Cardiac septum (tissue), 1 donor: ENCODE measurements at places on chromosomes 3 and 15. TPM values are rescaled to one million over a fixed set of nuclear protein-coding genes. Genes with fewer than 3 reads are reported as not detected.

Gene KBTBD13
- 3.3 TPM for total RNA-seq

Gene CTXN2
- total RNA-seq: not detected

Gene FBXW12
- total RNA-seq: not detected

DNA sequence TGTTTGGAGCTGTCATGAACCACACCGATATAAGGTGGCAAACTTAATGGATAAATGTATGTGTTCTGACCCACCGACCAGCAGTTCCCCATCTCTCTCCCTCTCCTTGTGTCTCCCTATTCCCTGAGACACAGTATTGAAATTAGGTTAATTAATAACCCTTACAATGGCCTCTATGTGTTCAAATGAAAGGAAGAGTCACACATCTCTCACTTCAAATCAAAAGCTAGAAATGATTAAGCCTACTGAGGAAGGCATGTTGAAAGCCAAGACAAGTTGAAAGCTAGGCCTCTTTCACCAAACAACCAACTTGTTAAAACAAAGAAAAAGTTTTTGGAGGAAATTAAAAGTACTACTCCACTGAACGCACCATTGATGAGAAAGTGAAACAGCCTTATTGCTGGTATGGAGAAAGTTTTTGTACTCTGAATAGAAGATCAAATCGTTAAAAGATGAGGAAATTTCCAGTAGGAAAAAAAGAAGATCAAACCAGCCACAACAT, 15.0 kb downstream of the ATR start:
- DNase-seq: no peak

DNA sequence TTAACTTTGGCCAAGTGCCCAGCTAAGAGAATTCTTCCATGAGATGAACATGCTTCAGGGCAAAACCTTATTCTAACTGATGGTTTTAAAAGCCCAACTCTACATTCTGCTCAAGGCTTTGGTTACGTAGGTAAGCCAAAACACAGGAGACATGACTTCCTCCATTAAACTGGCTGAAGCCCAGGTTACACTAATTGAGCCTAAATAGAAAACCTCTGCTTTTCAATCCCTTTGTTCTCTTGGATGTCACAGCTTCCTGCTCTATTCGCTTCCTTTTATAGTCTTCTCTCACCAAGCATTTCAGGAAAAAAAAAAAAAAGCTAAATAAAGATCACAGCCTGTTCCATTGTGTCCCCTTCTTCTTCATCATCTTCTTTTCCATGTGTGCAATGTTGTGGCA, 420.4 kb downstream of the TIGIT start:
- no peak for DNase-seq

Gene VWA5B2
- not detected for total RNA-seq

- DNase-seq: no peak
Measured at GRCh38 chr15:52709187-52709981, 30.2 kb upstream of the ATOSA start.

GRCh38 chr3:134205451-134205850, 45.2 kb downstream of the RYK start:
- no peak for DNase-seq

GRCh38 chr3:141012571-141012970, 38.6 kb upstream of the SPSB4 start:
- DNase-seq: no peak

DNA sequence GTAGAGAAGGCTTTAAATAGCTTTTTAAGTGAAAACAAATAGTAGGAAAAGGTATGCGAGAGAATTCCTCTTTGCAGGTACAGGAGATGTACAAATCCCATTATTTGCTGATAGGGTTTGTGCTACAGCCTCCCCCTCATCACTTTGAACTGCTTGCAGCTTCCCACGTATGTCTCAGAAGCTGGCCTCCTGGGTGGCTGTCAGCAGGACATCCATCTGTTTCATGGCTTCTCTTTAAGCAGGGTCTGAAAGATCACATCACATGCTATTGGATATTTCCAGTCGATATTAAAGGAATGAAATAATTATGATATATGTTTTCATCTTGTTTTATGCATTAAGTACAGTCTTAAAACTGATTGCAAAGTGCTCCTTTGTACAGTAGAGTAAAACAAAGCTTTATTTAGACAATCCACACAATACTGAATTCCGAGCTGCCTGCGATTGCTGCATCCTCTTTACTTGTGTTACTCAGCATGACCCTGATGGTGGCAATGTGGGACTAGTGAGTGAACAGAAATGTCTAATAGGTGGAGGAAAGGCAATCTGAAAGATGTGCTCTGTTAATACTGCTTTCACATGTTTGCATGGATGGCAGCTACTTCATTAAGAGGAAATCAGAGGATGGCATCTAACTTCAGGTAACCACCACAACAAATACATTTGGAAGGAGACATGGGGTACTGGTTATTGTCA, 930.6 kb upstream of the SEMA6D start:
- no peak for DNase-seq

GRCh38 chr3:55802816-55803215, 315.7 kb upstream of the WNT5A start:
- no peak for DNase-seq

DNA sequence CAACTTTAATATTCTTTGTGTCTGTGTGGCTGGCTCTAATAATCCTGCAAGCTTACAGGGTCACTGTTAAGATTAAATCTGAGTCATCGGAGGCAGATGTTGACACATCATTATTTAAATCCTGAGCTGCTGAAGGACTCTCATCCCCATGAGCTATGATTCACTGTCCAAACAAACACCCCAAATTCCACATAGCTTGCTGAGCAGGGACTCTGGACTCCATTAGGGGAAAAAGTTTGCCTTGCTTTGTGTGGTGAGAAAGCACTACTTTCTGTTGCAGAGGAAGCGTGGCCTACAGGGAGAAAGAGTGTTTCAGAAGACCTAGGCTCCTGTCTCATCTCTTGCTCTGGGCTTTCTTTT, 213.7 kb downstream of the PDCD6IP start:
- DNase-seq: no peak

DNA sequence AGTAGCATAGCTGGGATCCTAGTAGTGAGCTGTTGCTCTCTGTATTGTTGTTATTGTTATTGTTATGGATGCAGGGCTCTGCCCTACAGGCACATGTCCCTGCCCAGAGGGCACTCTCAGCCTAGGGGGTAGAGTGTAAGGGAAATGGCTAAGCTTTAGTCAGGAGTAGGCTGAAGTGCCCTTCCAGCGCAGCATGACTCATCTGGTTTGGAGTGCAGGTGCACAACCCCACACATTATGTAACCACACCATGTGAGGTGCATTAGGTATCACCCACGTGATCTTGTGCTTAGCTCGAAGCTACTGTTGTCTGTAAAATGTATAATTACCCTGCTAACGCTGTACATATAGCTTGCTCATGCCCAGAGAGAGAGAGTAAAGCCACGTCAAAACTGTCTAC, 48.3 kb upstream of the TIPARP start:
- DNase-seq: no peak

GRCh38 chr3:22537560-22537959, 665.6 kb upstream of the UBE2E2 start:
- DNase-seq: no peak

GRCh38 chr3:157574531-157574930, 71.3 kb upstream of the VEPH1 start:
- no peak for DNase-seq

GRCh38 chr3:39269528-39269927, 10.3 kb downstream of the CX3CR1 start:
- no peak for DNase-seq

DNA sequence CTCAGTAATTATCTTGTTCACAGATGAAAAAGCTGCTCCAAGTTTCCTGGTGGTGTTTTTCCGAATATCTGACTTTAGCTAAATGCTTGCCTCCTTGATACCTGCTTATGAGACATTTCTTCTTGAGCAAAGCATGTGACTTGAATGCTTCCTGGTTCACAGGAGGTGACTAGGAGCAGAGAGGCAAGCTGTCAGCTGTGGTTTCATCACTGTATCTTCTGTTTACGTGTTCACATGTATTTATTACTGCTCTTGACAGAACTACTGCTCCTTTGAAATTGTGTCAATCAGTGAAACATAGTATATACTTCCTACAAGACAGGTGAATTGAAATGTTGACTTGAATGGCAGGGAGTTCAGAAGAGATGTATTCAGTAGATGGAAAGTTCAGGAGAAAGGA, 8.9 kb upstream of the SPPL2A start:
- no peak for DNase-seq

Gene CADM2
- 0.65 TPM for total RNA-seq

Gene SHF
- 4.2 TPM for total RNA-seq

GRCh38 chr3:143450632-143451031, 331.1 kb downstream of the CHST2 start:
- DNase-seq: no peak

DNA sequence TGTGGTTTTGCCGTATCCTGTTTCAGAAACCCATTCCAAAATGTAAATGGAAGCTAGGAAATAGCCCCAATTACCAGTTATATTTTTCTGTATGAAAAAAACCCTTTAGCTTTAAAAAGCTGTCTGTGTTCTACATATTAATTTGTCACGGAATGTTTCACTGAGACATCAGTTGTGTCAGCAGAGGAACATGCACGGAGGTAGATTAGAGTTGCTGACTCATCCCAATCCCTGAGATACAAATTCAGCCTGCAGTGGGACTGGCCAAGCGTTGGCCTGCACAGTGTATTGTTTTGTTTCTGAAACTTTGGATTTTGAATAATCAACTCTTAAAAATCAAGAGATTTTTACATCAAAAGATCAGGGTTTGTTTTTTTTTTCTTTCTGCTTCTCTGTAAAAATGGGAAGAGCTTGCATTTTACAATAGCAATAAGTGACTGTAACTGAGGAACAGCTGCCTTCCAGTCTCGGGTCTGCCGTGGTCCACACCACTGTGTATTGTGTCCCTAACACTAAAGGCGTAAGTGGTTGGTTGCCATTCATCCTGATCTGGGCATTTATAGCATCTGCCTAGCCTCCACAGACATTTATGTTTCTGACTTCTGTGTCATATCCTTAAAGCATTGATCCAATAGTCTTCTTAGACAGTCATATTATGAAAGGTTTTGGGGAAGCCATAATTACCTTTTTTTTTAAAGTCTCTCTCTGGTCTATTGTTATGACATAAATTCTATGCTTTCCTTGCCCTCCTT, 218.1 kb downstream of the ADAMTSL3 start:
- DNase-seq: no peak

Gene CCDC39
- total RNA-seq: not detected

- no peak for DNase-seq
Measured at GRCh38 chr3:128585974-128586373, 64.6 kb downstream of the RPN1 start.

GRCh38 chr3:36741285-36741684, 23.1 kb downstream of the DCLK3 start:
- DNase-seq: no peak

DNA sequence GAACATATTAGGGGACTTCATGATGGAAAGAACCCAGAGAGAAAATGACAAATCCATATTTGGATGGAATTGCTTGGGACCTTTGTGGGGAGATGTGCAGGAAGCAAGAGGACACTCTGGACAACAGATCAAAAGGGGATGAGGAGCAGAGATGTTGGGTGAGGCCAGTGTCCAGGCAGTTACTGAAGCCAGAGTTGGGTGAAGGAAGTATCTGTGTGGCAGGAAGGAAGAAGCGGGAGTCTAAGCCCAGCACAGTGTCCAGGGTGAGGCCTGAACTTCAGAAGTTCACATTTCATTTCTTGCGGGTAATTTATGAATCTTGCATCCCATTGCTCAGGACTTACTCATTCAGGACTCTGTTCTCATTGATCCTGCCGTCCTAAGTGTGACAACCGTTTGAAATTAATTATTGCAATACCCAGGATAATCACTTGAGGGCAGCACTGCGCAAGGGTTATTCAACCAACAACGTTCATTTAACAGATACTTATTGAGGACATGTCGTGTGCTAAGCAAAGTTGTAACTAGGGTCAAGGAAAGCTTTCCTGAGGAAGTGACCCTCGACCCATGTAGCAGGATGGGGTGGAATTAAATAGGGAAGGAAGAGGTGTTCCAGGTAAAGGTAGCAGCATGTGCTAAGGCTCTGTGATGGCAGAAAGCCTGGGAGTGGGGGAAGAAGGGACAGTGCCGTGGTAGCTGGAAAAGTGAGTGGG, 61.3 kb upstream of the CMTM8 start:
- no peak for DNase-seq

Gene ARPIN
- 14.4 TPM for total RNA-seq

- DNase-seq: no peak
Measured at GRCh38 chr15:66986951-66987350, 78.5 kb upstream of the SMAD3 start.

Gene CISH
- total RNA-seq: 21.1 TPM

- no peak for DNase-seq
Measured at GRCh38 chr3:73188707-73189106, 127.2 kb downstream of the EBLN2 start.

- no peak for DNase-seq
Measured at GRCh38 chr3:123706871-123707270, 122.0 kb upstream of the HACD2 start.

Gene NAALADL2
- 10.4 TPM for total RNA-seq

Gene LSAMP
- 0.48 TPM for total RNA-seq

GRCh38 chr3:51501833-51502561, 2.2 kb upstream of the DCAF1 start:
- peak; percentile 87 for DNase-seq

DNA sequence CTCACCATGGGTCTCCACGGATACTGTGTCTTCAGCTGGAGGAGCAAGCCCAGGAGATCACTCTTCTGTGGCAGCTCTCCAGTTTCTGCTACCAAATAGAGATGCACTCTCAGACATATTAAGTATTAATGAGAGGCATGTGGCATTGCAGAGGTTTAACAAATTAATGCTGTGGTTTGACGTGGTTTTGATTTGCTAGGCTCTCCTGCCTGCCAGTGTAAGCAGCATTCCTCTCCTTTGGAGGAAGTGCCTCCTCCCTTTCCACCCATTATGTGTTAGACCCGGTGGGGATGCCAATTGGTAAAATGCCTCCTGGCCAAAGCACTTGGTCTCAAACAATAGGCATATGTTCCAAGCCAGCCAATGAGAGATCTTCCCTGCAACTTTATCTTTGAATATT, 124.8 kb downstream of the MYLK start:
- DNase-seq: no peak

DNA sequence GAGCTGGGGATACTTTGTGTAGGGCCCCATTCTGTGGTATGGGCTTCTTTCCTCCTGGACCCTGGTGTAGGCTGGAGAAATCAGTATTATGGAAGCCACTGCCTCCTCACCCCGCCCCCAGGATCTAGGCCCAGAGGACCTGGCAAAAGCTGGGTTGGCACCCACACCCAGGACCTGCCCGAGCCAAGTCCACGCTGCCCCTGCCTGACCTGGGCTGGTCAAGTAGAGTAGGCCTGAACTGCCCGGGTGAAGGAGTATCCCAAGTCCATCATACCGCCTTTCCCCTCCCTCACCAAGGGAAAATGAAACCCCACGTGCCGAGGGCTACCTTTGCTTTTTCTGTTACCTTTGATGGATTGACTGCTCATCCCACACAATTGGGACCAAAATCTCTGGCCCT, 37.7 kb upstream of the TRAK1 start:
- DNase-seq: peak; percentile 80

Gene MAPKBP1
- total RNA-seq: 15.6 TPM

GRCh38 chr3:61896251-61896650, 334.9 kb downstream of the PTPRG start:
- DNase-seq: no peak

DNA sequence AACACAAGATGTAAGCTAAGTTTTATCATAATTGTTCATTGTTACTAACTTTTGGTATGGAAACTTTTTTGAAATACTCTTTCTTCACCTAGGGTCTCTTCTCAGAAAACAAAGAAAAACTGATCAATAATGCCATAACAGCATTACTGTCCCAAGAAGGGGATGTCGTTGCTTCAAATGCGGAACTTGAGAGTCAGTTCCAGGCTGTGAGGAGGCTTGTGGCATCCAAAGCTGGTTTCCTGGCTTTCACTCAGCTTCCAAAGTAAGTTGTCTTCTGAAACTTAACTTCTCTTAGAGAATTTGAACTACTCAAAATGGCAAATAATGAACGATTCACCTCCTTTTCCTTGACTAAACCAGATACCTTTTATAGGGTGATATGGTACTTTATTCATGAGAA, 39.3 kb downstream of the DNAJC13 start:
- DNase-seq: no peak
